ENCODE measurements at places on chromosomes 6 and 20.

GRCh38 chr20:2402271-2402980, 21.7 kb downstream of the TGM6 start:
- peak; percentile 26 for DNase-seq

DNA sequence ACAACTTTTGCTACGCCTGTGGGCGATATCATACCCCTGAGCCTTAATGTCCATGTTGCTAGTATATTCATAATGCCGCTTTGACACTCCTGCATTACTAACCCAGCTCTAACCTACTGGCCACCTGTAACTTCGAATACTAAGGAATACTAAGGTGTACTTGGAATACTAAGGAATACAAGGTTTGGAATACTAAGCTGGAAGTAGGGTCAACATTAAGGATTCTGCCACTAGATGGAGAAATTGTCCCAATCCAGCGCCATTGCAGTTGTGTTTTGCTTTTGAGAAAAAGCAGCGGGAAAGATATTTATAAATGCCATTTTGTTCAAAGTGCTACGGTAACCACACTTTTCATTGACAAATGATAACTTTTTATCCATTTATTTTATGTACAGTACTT, 10.7 kb downstream of the TBXT start:
- no peak for DNase-seq

DNA sequence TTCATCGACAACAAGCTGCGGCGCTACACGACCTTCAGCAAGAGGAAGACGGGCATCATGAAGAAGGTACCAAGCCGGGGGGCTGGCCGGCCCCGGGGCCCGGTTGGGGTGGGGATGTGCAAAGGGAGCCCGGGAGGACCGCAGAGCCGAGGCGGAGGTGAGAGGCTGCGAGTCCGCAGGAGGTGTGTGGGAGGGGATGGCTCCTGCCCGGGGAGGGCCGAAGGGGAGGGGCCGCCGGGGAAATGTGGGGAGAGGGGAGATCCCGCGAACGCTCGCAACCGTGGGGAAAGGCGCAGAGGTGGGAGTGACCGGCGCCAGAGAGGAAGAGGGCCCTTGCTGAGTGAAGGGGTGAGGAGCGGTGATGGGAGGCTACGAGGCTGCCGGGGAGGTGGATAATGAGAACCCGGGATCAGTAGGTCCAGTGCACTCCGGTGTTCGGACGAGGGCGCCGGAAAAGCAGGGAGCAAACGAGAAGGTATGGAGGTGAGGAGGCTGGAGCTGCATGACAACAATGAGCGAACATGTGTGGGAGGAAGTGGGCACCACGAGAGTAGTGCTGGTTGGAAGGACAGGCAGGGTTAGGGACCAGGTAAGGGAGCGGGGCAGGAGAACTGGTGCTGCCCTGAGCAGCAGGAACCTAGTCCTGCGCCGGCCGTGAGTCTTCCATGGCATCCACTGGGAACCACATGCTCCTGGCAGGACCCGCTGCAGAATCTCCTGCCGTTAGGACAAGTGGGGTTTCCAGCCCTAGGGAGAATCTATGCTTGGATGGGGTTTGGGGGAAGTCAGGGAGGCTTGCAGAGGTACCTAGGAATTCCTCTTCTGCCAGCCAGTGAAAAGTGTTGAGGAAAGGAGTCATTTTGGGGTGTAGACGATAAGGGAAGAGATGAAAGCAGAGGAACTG, 1.3 kb downstream of the SRF start:
- peak; percentile 46 for DNase-seq

DNA sequence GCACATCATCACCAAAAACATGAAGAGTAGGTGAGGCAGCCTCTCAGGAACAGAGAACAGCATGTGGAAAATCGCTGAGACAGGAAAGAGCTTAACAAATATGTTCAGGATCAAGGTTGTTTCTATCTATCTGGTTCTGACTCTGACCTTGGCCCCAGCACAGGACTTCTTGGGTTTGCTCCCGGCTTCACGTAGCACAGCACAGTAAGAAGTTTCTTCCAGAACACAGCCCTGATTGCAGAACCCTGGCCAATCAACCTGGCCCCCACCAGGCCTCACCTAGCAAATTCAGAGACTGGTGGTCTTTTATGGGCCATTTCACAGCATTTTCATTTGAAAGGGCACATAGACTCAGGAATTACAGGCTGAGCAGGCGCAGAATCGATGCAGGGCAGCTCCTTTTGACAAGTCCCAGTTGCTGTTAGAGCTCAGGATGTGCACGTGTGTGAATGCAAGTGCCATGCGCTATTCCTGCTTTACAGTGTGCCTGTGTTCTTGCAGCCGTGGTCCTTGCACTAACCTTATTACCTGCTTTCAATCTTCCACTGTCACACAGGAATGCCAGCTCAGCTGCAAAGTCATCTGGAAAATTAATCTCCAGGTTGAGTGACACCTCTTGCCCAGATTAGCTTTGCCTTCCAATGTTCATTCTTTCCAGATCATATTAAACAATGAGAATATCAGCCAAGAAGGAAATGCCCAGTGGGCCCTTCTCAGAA, 100.5 kb upstream of the SLC2A12 start:
- no peak for DNase-seq

DNA sequence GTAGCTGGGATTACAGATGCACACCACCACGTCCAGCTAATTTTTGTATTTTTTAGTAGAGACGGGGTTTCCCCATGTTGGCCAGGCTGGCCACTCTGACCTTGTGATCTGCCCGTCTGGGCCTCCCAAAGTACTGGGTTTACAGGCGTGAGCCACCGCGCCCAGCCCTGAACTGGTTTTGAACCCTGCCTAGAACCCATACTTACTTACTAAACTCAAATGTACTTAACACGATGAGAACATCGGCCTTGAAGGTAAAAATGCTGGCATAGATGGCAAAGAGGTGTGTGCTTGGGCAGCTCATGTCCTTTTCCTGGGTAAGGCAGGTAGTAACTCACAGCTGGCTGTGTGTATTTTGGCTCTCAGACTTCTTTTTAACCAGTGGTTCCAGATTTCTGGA, 3.2 kb upstream of the ARMC12 start:
- no peak for DNase-seq

DNA sequence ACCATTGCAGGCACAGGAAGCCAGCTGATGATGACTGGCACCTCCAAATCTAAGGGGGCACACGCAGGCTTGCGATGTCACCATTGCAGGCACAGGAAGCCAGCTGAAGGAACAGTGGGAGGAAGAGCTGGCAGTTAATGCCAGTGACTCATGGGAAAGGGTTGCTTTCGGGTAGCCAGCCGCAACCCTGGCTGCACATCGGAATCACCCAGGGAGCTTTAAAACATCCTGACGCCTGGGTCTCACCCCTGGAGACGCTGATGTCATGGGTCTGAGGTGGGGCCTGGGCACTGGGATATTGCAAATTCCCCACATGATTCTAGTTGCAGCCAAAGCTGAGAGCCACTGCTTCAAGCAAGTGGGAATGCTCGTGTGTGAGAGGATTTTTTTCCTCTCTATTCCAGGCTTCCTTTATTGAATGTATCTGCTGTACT, 16.1 kb upstream of the CCN6 start:
- no peak for DNase-seq

- no peak for DNase-seq
These were observed 13.9 kb upstream of the CLIC5 start for GRCh38 chr6:46029602-46030001.

GRCh38 chr20:10319855-10320254, 101.2 kb downstream of the SNAP25 start:
- DNase-seq = no peak

- no peak for DNase-seq
These were observed 191.6 kb downstream of the DST start for GRCh38 chr6:56450882-56451739.

DNA sequence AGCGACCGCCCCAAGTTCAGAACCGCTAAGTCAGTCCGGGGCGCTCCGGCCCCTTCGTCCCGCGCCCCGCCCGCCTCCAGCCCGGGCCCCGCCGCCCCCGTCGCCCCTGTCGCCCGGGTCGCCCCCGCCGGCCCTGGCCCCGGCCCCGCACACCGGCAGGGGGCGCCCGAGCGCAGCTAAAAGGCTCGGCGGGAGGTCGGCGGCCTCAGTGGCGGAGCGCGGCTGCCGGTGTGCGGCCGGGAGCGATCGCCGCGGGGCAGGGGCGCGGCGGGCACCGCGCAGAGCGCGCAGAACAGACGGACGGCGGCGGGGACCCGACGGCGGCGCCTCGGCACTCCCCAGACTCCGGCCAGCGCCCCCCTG, at the start of gene FNDC1:
TSS of gene FNDC1 (plus strand) at position 208 of the 363 bp plus-strand sequence. CDS start 197 bp downstream, outside the sequence.
- DNase-seq = peak; percentile 82

- DNase-seq = no peak
These were observed 443.8 kb downstream of the HAO1 start for GRCh38 chr20:7496394-7496991.

- no peak for DNase-seq
These were observed 10.6 kb downstream of the NOL4L start for GRCh38 chr20:32574296-32575226.

DNA sequence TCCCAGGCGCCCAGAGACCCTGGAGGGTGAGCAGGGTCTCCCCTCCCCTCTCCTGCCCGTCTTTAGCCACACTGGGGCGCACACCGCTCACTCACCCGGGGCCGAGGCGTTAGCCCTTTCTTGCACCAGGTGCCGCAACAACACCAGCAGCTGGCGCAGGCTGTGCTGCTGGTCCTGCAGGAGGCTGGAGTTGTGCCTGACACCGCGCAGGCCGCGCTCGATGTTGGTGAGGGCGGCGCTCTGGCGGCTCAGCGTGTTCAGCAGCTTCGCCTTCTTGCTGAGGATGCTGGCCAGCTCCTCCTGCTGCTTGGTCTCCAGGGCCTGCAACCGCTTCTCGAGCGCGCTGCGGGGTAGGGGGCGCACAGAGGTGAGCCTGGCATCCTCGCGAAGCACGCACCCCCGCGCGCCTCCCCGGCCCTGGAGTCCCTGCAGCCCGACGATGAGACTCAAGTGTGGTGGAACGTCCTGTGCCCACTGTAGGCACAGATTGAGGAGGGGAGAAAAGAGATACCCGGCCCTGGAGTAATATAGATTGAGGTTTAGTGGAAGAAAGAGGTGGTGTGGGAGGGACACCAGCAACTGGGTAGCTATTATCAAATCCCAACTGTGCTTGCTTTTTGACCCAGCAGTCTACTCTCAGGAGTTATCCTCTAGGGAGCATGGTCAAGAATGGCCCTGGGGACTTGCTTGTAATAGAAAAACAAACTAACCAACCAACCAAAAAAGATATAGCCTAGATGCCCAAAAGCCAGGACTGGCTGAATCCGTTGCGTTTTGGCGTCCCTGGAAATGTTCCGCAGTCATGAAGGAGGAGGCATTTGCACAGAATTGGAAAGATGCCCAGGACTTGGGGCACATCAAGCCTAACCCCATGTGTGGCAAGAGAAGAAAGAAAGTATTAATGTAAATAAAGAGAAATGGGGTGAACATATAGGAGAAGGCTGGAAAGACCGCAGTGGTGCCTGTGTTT, 30.9 kb downstream of the ANGPT4 start:
- no peak for DNase-seq

GRCh38 chr6:52399511-52400312, 20.4 kb upstream of the EFHC1 start:
- DNase-seq = peak; percentile 33

DNA sequence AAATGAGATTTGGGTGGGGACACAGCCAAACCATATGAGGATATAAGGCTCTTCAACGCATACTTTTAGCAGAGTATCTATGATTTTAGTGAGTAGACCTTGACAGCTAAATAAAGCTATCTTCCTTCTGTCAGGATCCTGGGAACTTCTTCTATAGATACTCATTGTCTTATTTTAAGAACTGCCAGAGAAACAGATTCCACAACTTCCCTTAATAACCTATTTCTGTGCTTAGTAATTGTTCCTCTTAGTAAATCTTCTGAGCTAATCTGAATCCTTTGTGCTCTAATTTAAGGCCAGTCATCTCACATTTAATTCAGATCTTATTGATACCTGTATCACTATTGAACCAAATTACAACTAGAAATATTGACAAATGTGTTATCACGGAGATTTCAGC, 64.0 kb upstream of the CEP85L start:
- DNase-seq = no peak

- DNase-seq = no peak
These were observed 177.3 kb downstream of the CARMIL1 start for GRCh38 chr6:25456249-25457040.

DNA sequence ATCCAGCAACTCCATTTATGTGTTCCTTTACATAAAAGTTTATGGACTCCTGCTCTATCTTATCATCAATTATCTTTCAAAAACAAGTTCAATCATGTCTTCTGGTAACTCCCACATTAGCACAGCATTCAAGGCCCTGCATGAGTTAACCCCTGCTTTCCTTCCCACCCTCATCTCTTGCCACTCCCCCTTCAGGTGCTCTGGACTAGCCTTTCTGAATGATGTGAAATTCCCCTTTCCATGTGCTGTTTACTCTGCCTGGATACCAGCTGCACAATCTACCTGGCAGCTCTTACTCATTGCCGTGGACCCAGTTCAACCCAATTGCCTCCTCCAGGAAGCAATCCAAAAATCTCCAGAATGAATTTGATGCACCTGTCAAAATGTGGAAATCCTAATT, 11.9 kb downstream of the ADGRF4 start:
- no peak for DNase-seq

DNA sequence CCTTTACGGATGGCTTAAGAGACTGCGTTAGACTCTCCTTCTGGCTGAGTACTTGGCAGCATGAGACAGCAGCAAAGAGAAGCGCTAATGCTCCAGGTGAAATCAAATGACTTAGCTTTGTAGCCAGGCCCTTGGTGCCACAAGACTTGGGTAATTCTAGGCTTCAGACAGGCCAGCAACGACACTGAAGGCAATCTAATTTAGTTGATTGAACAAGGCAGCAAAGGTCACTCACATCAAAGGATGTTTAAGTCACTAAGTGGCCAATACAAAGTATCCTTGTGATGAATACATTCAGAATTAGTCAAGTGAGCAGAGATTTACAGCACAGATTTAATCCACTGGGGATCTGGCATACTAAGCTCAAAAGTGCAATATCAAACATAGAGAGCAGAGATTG, 113.2 kb downstream of the FAM83B start:
- no peak for DNase-seq

DNA sequence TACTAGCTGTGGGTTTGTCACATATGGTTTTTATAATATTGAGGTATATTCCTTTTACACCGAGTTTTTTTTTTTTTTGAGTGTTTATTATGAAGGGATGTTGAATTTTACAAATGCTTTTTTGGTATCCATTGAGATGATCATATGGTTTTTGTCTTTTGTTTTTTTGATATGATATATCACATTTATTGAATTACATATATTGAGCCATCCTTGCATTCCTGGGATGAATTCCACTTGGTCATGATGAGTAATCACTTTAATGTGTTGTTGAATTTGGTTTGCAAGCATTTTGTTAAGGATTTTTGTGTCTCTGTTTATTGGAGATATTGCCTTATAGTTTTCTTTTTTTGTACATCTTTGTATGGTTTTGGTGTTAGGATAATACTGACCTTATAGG, 3.3 kb upstream of the ZNF337 start:
- DNase-seq = no peak

- no peak for DNase-seq
These were observed 449.6 kb downstream of the KIF16B start for GRCh38 chr20:16123623-16124022.
